ENCODE measurements at places on chromosomes 4 and X.
A peak's percentile ranks its signal among the peaks of the same experiment; 100 is the strongest.

- no peak for DNase-seq
Measured at GRCh38 chr4:8773124-8773931, 98.3 kb downstream of the HMX1 start.

- no peak for DNase-seq
Measured at GRCh38 chr4:53573696-53574095, 17.6 kb downstream of the LNX1 start.

- no peak for DNase-seq
Measured at GRCh38 chrX:134735015-134735414, 76.7 kb upstream of the PLAC1 start.

DNA sequence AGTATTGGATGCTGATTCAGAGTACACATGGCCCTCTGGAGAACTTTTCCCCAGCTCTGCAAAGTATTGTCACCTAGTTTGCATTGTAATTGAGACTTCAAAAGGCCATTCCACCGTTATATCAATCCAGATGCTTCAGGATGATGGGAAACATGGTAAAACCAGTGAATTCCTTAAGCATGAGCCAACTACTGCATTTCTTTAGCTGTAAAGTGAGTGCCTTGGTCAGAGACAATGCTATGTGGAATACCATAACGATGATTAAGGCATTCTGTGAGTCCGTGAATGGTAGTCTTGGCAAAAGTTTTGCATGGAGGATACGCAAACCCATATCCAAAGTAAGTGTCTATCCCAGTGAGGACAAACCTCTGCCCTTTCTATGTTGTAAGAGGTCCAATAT lies 355.2 kb downstream of the DCAF12L2 start:
- no peak for DNase-seq

DNA sequence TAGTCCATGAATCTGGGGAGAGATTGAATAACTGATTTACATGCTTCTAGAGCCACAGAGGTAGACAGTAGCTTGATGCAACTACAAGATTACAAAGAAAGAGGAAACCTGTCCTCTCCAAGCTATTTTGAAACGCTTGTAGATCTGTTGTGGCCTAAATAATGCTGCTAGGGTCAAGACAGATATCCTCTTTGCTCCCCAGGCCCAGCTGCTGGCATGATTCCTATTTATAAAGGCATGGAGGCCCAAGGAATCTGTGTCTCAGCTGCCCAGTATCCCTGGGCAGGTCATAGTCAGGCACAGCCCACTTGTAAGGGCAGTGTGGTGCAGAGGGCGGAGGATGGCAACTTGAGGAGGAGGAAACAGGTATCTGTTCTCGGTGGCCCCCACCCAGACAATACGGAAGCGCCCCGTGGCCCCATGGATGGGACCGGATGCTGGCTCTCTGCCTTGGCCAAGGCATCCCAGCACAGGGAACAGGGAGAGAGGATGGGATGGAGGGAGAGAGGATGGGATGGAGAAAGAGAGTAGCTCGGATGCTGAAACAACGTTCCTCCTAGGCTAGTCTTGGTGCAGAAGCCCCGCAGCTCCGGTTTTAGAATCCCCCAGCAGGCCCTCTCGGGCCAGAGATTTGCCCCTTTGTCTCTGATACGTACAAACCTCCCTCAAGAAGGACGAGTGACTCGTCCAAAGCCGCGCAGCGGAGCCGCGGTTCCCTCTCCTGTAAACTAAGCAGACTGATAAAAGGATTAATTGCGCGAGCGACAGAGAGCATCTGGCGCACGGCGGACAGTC lies 767 bp upstream of the SMIM20 start:
- no peak for DNase-seq

DNA sequence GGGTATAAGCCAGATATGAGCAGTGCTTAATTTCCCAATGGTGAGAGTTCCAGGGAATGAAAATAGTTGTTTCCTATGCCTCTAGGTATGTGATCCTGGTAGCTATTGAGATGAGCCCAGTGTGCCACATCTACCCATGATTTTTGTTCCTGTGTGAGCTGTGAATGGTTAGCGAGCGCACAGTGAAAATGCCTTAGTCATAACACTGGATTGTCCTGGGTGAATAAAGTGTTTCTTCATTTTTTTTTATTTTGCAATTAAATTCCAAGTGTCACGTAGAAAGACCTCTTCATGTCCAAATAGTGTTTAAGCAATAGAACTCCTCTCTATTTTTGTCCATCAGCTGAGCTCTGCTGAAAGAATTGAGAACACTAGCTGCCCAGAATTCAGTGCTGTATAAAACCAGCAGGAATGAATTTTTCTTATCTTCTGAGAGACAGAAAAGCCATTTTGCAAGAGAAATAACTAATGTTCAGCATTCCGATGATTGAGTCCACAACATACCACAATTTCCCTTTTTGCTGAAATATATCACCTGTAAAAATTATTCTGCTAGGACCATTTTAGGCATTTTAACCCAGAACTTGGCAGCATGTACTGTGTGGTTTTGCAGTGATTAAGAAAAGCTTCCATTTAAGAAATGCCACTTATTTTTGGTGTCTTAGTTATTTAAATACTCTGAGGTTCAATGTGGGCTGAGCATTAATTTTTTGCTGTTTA lies 5.6 kb downstream of the MAOA start:
- no peak for DNase-seq

DNA sequence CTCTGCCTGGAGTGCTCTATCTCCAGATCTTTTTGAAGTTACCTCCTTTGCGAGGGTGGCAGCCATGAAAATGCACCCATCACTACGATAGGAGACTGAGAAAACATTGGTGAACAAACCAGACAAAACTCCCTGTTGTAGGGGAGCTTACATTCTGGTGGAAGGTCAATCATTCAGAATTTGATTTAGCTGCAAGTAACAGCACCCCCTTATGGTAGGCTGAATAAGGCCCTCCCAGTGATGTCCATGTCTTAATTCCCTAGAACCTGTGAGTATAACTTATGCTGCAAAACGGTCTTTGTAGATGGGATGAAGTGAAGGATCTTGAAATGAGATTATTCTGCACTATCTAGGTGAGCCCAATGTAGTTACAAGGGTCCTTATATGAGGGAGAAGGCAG lies 5.6 kb upstream of the TEC start:
- peak; percentile 42 for DNase-seq

- DNase-seq = no peak
Measured at GRCh38 chr4:148405161-148405893, 36.9 kb downstream of the NR3C2 start.

DNA sequence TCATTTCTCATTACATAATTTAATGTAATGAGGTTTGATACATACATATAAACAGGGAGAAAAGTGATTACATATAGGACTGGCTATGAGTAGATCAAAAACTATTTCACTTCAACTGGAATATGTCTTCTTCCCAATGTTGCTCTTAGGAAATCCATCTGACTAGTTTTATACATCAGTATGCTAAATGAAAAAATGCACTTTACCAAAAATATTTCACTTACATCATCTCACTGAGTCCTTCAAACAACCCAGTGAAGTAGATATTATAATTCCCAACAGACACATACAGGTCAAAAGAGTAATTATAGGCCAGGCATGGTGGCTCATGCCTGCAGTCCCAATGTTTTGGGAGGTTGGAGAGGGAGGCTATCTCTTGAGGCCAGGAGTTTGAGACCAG lies 215.9 kb downstream of the MID1 start:
- no peak for DNase-seq

DNA sequence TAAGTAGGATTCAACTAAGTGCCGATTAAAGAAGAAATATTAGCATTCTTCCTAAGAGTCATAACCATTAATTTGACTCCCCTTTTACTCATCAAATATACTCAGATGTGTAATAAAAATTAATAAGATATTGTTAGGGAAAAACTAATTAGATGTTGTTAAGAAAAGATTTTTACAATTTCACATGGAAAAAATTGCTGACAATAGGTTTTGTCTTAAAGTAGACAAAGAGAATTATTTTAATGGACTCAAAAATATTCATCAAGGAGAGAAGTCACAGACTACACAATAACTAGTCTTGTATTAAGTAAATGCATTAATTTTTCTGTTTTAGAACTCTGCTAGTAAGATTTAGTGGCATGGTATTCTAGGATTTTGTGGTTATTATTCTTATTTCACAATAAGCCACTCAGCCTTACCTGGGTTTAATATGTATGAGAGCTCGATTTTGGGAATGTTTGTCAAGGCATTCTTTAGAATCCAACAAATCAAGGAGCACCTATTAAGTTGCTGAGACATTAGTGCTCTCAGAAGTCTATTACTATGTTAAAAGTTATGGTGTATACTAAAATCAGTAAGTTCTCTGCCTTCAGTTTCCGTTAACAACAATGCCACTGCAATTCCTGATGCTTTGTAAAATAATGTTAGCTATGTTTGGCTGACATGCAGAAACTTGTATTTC lies 110.2 kb upstream of the UGT8 start:
- DNase-seq = no peak

GRCh38 chr4:141058591-141059512 lies 74.4 kb downstream of the RNF150 start:
- no peak for DNase-seq

GRCh38 chr4:37836838-37837440 lies 10.5 kb downstream of the PGM2 start:
- no peak for DNase-seq

DNA sequence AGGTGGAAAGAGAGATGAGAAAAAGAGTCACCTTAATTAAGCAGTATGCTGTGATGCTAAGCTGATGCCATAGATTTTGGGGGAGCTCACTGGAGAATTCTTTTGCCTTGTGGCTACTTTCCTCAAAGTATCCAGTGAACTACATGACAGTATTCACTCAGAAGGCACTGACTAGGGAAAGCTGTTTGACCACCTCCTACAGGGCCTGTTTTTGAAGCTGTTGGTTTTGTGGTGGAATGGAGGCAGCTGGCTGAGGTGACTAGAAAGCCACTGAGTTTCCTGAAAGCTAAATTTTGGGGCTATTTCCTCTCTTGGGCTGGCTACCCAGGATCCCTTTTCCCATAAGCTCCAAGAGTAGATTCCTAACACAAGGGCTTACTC lies 124.8 kb upstream of the EOLA2 start:
- DNase-seq = no peak

DNA sequence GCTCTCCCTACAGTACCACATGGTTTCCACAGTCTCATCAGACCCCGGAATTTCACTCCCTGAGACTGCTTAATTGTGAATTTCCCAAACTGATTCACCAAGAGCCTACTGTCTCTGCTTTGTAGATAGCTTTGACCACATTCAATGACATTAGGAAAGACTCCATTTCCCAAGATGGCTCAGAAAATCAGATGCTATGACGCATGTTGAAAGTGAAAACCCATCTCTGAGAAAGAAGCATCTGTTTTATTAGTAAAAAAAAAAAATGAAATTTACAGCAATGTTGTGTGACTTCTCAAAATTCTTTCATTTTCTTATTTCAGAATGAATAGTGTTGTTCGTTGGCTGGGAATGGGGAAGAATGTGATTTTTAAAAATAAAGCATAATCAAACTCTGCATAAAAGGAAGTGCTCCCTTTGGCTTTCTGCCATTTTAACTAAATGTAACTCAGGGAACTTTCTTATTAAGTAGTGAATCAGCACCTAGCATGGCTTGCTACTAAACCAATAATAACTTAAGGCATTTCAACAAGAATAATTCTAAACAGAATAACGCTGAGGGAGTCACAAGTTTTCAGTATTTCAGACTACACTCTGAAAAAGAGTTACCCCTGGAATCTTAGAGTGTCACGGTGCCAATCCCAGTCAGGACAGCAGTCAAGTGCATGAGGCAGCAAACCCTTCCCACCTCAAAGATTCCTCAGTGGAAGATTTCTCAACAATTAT lies 97.4 kb upstream of the MYOZ2 start:
- DNase-seq = no peak

DNA sequence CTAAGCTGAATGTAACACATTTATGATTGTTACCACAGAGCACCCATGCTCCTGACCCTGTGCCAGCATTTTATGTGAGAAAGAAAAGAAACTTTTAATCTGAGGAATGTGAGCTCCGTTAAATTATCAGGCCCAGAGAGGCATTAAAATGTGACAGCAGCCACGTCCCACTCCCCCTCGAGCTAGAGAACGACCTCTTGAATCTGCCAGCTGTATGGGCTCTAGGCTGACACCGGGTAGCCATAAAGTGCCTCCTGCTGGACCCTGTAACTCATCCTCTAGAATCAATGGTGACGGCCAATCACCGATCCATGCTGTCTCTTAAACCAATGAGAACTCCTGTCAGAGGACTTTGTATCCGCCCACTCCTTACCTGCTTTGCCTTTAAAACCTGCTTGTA lies 110.2 kb upstream of the ADRA2C start:
- DNase-seq = no peak

DNA sequence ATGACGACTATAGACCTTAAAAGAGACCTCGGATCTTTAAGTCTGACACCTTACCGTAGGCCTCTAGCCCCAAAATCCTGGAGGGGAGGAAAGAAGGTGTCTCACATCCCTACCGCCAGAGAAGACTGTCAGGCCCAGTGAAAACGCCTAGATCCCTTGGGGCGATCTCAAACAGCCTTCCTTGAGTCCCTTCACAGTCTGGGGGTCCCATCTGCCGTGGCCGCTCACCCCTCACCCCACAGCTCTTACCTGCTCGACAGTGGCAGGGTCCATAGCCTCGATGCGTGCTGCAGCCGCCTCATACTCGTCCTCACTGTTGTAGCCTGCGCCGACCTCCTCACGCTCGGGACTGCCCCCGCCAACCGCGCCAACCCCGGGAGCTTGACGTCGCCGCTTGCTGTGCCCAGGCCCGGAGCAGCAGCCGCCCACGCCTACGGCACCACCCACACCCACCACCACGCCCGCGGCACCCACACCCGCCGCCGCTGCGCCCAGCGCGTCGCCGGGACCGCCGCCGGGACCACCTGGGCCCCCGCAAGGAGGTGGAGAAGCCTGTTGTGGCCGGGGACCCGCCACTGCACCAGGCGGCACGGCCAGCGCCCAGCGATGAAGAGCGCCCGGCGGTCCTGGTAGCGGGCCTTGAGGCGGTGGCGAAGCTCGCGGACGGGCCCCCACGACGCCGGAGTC lies 536 bp downstream of the OTUD5 start:
- DNase-seq = no peak

All from foreskin melanocyte (primary cell).